Putamen (tissue), 1 donor: ENCODE measurements at places on chromosomes 5 and 9.

- no peak for DNase-seq
Measured at GRCh38 chr5:172611913-172612312, 29.1 kb upstream of the NEURL1B start.

GRCh38 chr5:130874861-130875417 lies 290.1 kb downstream of the HINT1 start:
- peak; percentile 5 for DNase-seq

DNA sequence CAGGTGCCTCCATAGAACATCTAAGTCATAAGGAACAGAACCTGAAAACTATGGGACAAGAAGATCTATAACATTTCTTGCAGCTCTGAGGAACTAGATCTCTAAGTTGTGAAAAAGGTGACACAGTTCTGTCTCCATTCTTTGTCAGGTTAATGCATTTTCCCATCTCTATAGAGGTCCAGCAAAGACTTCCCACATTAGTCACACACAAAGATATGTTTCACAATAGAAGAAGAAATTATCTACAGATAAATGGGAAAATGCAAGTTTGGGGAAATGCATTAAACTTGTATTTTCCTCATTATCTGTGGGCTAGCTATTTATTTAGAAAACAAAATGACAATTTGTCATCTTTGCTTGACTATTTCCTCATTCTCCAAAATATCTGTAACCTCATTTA lies 458.6 kb upstream of the PAPPA start:
- no peak for DNase-seq

DNA sequence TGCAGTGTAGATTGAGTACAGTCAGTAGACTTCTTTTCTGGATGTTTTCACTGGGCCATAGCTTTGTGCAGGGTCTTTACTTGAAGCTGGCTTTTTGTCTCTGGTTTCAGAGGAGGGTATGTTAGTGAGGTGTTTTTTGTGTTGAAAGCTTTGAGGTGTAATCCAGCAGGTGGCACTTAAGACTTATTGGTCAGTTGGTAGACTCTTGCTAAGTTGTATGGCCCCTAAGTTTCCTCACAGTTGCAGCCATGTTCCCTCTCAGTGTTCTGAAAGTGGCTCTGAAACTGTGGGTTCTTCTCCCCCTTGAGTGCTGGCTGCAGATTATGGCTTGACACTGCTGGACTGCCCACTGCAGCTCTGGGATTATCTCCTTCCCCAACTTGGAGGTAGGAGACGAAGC lies 55.7 kb upstream of the SLC44A1 start:
- DNase-seq: no peak

GRCh38 chr5:174751154-174752000 lies 27.0 kb downstream of the MSX2 start:
- peak; percentile 21 for DNase-seq
